ENCODE measurements at places on chromosomes 1 and 21. TPM values are rescaled to one million over a fixed set of nuclear protein-coding genes. Genes with fewer than 3 reads are reported as not detected.
A peak's percentile ranks its signal among the peaks of the same experiment; 100 is the strongest.

DNA sequence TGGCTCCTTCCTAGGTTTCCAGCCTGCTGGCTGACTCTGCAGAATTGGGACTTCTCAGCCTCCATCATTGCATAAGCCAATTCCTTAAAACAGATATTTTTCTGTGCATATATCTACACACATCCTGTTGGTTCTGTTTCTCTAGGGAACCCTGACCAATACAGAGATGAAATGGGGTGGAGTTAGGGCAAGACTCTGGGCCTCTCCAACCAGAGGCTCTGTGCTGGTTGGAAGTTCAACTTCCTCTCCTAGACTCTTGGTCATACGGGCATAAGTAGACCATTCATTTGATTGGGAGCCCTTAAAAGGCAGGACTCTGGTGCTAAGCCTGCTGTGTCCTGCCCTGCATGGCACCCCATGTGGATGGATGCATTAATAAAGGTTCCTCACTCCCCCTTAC, 55.0 kb downstream of the CNIH3 start:
- no peak for DNase-seq

- DNase-seq: peak; percentile 71
These were observed 29.1 kb downstream of the STPG1 start for GRCh38 chr1:24384251-24385090.

- DNase-seq: no peak
These were observed 114.0 kb downstream of the NBPF12 start for GRCh38 chr1:147052143-147052542.

GRCh38 chr21:21831036-21831435, 832.8 kb downstream of the NCAM2 start:
- no peak for DNase-seq

GRCh38 chr1:75211648-75212047, 77.5 kb downstream of the LHX8 start:
- no peak for DNase-seq

GRCh38 chr1:101325144-101325543, 88.3 kb downstream of the S1PR1 start:
- DNase-seq: no peak

GRCh38 chr1:13799502-13800283, 99.7 kb downstream of the PRDM2 start:
- no peak for DNase-seq

The IBA57 gene
- total RNA-seq: 10.8 TPM

GRCh38 chr21:46597031-46597430, 7.9 kb downstream of the S100B start:
- no peak for DNase-seq

The ELAVL4 gene
- total RNA-seq: not detected

GRCh38 chr1:100769906-100770646, 50.5 kb downstream of the VCAM1 start:
- no peak for DNase-seq

DNA sequence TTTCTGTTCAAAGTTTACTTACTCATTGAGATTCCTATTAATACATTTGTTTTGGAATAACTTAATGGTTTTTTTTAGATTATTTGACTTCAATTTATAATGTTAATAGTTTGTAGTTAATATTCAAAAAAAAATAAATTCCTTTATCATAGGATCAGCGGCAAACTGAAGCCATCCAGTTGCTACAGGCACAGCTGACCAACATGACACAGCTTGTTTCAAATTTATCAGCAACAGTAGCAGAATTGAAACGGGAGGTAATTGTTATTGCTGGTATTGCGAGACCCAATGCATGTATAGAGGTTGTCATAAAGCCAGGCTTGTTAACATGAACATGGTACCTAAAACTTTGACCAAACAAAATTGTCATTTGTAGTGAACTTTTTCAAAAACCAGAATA, 59.0 kb upstream of the FASLG start:
- no peak for DNase-seq

The S100A9 gene
- not detected for total RNA-seq

DNA sequence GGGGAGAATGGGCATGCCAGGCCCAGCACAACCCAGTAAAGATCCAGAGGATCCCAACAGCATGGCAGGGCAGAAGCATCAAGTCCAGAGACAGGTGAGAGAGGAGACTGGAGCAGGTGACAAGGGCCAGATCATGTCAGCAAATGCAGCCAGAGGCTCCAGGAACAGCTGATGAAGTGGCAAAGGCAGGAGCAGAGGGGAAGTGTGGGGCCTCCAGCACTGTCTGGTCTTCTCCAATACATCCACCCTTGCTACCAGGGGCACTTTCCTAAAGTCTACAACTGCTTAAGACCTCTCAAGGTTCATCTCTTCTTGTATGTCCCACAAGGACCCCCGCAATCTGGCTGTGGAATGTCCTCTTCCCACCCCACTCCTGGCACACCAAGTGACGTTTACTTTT, 17.4 kb downstream of the FAM163A start:
- DNase-seq: no peak

GRCh38 chr1:59509341-59509875, 212.5 kb downstream of the FGGY start:
- DNase-seq: no peak

DNA sequence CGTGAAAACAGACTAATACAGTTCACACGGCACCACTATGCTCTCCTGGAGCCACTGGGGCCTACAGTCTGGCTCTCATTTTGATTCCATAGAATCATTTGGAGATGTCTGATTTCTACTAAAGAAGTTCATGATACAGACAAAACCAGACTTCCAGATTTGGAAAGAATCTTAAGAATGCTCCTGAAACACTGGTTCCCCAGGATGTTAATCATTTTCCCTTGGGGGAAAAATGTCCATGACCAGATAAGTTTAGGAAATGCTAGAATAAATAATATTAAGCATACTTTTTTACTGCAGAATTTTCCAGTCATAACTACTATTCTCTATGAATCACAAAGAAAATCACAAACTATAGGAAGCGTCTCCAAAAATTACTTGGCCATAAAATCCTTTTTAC, 63.0 kb upstream of the RGS7 start:
- no peak for DNase-seq

The C1orf174 gene
- total RNA-seq: 44.0 TPM

DNA sequence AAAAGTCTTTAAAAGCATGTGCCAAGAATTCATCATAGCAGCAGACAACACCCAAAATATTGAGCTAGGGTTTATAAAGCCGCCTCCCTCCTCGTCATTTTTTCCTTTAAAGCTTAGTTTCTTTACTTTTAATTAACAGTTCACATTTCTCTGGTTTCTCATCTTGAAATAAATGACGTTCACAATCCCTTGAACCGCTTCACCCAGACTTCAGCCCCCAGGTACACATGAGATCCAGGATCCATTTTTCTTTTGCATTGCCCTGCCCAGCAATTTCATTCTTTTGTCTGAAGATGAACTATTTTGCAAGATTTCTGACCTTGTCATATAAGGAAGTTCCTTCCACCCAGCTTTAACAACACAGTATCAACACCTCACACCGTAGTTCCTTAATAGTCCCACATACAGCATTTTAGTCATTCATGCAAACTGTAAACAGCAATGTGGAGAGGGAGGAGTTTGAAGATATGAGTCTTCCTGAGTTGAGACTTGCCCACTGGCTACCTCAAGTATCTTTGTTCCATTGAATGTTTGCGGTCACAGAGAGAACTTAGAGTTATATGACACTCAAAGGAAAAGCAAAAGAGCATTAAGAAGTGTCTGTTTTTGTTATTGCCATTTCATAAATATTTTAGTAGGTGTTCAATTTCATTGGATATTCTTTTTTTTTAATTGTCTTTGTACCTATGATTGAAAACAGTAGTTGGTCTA, 35.3 kb upstream of the CACYBP start:
- DNase-seq: peak; percentile 34

The ARHGEF16 gene
- not detected for total RNA-seq

DNA sequence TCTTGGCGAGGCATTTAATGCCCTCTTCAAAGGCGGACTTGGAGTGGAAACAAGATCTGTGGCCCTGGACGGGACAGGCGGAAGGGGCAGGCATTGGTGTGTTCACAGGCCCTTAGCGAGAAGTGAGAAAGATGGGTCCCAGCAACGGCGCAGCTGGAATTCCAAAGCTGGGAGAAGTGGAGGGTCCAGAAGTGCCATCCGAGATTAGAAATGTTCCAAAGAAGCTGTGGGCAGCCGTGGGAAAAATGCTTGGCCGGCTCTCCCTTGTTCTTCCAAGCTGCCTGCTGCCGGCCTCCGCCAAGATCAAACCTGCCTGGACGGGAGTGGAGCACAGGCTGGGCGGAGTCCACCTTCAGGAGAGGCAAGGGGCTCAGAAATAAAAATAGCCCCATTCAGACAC, 69.4 kb upstream of the ACTRT2 start:
- DNase-seq: no peak
